GM23248 (cell line): ENCODE measurements at places on chromosomes 13 and 19. TPM values are rescaled to one million over a fixed set of nuclear protein-coding genes. Genes with fewer than 3 reads are reported as not detected.

The ARHGEF18 gene
- 23.3 and 33.8 TPM in 2 replicates for total RNA-seq

DNA sequence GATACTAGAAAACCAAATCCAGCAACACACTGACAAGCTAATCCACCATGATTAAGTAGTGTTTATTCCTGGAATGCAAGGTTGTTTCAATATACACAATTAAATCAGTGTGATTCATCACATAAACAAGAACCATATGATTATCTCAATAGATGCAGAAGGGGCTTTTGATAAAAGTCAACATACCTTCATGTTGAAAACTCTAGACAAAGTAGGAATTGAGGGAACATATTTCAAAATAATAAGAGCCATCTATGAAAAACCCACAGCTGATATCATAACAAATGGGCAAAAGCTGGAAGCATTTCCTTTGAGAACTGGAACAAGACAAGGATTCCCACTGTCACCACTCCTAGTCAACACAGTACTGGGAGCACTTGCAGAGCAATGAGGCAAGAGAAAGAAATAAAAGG is 213.6 kb upstream of the CSNK1A1L start:
- peaks cover under 1% of the 10 kb centered on the region for H3K4me1 ChIP-seq
- no peak overlapping the region for H3K27ac ChIP-seq
- no peaks in the 10 kb centered on the region for H3K36me3 ChIP-seq
- no peak overlapping the region for H3K4me3 ChIP-seq

- H3K4me1 ChIP-seq, result no peaks in the 10 kb centered on the region
- H3K36me3 ChIP-seq, result no peaks in the 10 kb centered on the region
- no peaks in the 10 kb centered on the region for H3K27me3 ChIP-seq
- no peak for DNase-seq
Observed at GRCh38 chr19:23203841-23204344, 46.3 kb downstream of the ZNF724 start.

DNA sequence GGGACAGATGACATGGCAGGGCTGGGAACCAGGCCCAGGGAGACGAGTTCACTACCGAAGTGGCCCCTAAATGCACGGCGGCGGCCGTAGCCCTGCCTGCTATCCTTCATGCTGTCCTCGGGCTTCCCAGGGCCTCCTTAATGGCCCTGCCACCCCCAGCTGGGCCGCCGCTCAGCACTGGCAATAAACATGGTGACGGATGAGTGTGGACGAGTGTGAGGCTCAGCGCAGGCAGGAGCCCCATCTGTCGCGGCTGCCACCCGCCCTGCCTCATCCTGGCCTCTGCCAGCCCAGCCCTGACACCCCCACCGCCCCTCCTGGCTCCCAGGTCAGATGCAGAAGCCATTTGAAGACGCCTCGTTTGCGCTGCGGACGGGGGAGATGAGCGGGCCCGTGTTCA is 13.6 kb downstream of the PIN1 start:
- no peak overlapping the region for H3K27ac ChIP-seq
- H3K4me1 ChIP-seq, result 0 out of 2 replicates have a peak, but pooled peaks cover 5% of the 10 kb centered on the region
- no peak for DNase-seq
- no peak overlapping the region for H3K4me3 ChIP-seq
- peaks cover 5% of the 10 kb centered on the region; the same call in 1 of the 2 replicates for H3K36me3 ChIP-seq

DNA sequence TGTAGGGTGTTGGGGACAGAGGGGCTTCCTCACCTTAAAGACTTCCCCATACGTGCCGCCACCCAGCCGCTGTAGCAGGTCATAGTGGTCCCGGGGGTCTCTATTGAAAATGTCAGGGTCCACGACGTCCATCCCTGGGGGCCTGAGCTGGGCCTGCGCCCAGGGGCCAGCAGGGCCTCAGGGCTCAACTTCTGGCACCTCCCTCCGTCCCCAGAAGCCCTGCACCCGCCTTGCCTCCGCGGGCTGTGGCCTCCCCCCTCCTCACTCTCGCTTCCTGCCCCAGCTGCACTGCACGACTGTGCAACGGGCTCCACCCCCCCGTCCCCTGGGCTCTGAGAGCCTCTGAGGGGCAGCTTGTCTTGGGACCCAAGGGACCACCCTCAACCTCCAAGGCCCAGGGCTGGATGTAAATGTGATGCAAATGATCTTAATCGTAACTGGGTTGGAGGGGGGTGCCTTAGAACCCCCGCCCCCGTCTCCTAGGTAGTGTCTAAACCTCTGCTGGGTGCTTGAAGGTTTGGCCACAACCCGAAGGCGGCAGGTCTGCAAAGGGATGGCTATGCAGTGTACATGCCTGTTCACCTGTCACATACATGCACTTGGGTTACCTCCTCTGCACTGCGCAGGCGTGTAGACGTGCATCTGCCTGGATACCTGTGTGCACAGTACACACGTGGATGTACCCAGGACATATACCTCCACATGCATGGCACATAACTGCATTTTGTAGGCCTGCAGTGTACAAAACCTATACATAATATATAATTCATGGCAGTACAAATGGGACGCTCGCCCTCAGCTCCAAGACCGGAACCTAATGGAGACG is at the start of gene MAP4K1:
Gene MAP4K1 (minus strand): TSS at position 190 of the 826 bp plus-strand sequence. CDS start 58 bp downstream, at position 132.
- 0 out of 2 replicates have a peak, but pooled peaks cover 8% of the 10 kb centered on the region for H3K4me1 ChIP-seq
- DNase-seq, result no peak
- peak within 1 kb of the TSS; percentile 87 for H3K4me3 ChIP-seq
- H3K27ac ChIP-seq, result peak within 1 kb of the TSS; percentile 51
- H3K36me3 ChIP-seq, result peaks cover 11% of the 10 kb centered on the region

DNA sequence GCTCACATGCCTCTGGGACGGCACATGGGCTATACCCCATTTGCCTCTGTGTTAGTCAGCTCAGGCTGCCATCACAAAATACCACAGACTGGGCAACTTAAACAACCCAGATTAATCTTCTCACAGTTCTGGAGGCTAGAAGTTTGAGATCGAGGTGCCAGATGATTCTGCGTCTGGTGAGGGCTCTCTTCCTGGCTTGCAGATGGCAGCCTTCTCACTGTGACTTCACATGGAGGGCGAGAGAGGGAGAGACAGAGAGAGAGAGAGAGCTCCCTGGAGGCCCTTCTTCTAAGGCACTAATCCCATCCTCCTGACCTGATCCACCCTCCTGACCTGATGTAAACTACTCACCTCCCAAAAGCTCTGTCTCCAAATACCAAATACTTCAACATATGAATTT is 55.0 kb downstream of the GPR12 start:
- no peak overlapping the region for H3K4me3 ChIP-seq
- DNase-seq, result no peak
- H3K4me1 ChIP-seq, result no peaks in the 10 kb centered on the region
- no peak overlapping the region for H3K27ac ChIP-seq

DNA sequence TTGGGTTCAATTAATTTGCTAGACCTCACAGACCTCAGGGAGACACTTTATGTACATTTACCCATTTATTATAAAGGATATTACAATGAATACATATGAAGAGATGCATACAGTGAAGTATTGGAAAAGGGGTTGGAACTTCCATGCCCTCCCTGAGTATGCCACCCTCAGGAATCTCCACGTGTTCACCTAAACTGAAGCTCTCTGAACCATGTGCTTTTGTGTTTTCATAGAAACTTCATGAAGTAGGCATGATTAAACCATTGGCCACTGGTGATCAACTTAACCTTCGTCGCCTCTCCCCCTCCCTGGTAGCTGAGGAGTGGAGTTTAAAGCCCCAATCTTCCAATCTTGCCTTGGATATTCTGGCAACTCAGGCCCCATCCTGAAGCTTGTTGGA is 20.3 kb downstream of the ZNF160 start:
- no peak for DNase-seq
- H3K27ac ChIP-seq, result no peak overlapping the region
- H3K4me3 ChIP-seq, result no peak overlapping the region
- H3K4me1 ChIP-seq, result no peaks in the 10 kb centered on the region
